ENCODE measurements at places on chromosomes 16 and 17.

DNA sequence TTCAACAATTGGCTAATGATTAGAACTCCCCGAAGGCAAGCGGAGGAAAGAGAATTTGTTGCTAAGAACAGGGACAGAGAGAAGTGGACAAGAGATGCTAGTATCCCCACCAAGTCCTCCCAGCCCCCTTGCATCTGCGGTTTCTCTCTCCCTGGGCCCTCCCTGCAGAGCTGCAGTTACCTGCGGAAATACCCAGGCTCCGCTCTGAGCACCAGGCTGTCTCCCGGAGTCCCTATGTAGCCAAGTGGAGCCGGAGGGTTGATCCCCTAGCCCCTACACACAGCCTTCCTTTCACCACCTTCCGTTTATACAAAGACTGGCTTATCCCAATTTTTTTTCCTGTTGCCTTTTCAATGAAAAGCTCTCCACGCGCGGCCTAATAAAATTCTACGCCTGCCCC is 834.4 kb downstream of the KCNJ2 start:
- no peak for DNase-seq

- no peak for DNase-seq
Measured at GRCh38 chr17:73291260-73291801, 20.5 kb downstream of the CDC42EP4 start.

DNA sequence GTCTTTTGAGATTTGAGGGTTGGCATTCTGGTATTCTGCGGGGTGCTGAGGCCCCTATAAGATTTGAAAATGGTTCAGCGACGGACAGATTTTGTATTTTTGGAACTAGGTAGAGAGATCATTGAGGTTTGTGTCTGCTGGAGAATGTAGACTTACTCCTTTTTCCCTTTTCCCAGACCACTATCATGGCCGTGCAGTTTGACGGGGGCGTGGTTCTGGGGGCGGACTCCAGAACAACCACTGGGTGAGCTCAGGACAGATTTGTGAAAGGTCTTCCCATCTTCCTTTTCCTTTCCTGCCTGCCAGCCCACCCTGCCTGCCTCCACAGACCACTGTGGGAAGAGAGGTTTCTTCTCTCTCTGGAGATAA is 572 bp downstream of the PSMB6 start:
- DNase-seq: no peak

DNA sequence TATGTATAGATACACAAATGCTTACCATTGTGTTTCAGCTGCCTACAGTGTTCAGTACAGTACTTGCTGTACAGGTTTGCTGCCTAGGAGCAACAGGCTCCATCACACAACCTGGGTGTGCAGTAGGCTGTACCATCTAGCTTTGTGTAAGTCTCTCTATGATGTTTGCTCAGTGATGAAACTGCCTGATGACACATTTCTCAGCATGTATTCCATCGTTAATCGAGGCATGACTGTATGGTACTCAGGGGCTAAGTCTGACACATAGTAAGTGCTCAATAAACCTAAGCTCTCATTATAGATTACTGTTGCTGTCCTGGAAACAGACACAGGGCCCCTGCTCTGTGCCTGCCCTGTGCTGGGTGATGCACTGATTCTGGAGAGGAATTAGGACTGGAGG is 18.1 kb downstream of the KCNJ12 start:
- DNase-seq: no peak
